ENCODE measurements at places on chromosomes 2 and 18. TPM values are rescaled to one million over a fixed set of nuclear protein-coding genes. Genes with fewer than 3 reads are reported as not detected.

The FBXO41 gene
- total RNA-seq = 16.2 TPM

The DES gene
- total RNA-seq = not detected

The DRC1 gene
- total RNA-seq = not detected

The TBR1 gene
- 0.05 TPM for total RNA-seq

The CABYR gene
- total RNA-seq = 0.73 TPM

The ERLEC1 gene
- 28.1 TPM for total RNA-seq

The TUBA4B gene
- total RNA-seq = not detected

The ERMN gene
- 3.7 TPM for total RNA-seq

The DSG3 gene
- not detected for total RNA-seq

The RIT2 gene
- not detected for total RNA-seq

The MARCHF4 gene
- total RNA-seq = not detected

The HDAC4 gene
- total RNA-seq = 70.2 TPM

The ALK gene
- total RNA-seq = not detected

The MAB21L4 gene
- not detected for total RNA-seq

The IFIH1 gene
- total RNA-seq = 31.8 TPM

The TCF4 gene
- total RNA-seq = 4.5 TPM

The VIT gene
- not detected for total RNA-seq

The CFC1 gene
- total RNA-seq = not detected

The FIGN gene
- not detected for total RNA-seq

The SCYGR3 gene
- not detected for total RNA-seq

The CTAGE1 gene
- total RNA-seq = not detected

The ARHGAP28 gene
- total RNA-seq = not detected

The ATP5F1A gene
- total RNA-seq = 357 TPM

The LBX2 gene
- total RNA-seq = 0.50 TPM

The RSAD2 gene
- 35.0 TPM for total RNA-seq

The C2orf15 gene
- total RNA-seq = 0.34 TPM

The CPLX4 gene
- total RNA-seq = not detected

The SLC4A3 gene
- total RNA-seq = not detected

The GALR1 gene
- total RNA-seq = not detected

The ST8SIA5 gene
- not detected for total RNA-seq

The ONECUT2 gene
- total RNA-seq = not detected

The ABCB11 gene
- total RNA-seq = not detected

The RGPD4 gene
- not detected for total RNA-seq

The C2orf72 gene
- total RNA-seq = 0.07 TPM

The GMCL1 gene
- total RNA-seq = 32.4 TPM

Data from T-helper 2 cell treated with Interferon-gamma antibody and Interleukin-4, amounts not matched to agents 100 ng/mL and 5 ng/mL, for 36 hours (primary cell).